CD4-positive, alpha-beta T cell (primary cell): ENCODE measurements at places on chromosomes 2 and 18. TPM values are rescaled to one million over a fixed set of nuclear protein-coding genes. Genes with fewer than 3 reads are reported as not detected.

The EVX2 gene
- total RNA-seq, result not detected

The PTCD3 gene
- 154 TPM for total RNA-seq

The SLC35G4 gene
- not detected for total RNA-seq

The BOK gene
- total RNA-seq, result not detected

The IL36A gene
- total RNA-seq, result not detected

The DTNA gene
- not detected for total RNA-seq

The OBSL1 gene
- 0.49 TPM for total RNA-seq

The DPP4 gene
- total RNA-seq, result 15.5 TPM

The C2orf72 gene
- not detected for total RNA-seq

The TRAPPC12 gene
- 49.8 TPM for total RNA-seq

The RNF138 gene
- 184 TPM for total RNA-seq

The PRKAG3 gene
- total RNA-seq, result not detected

The NR4A2 gene
- total RNA-seq, result 290 TPM

The BIN1 gene
- total RNA-seq, result 104 TPM

The DIPK1C gene
- not detected for total RNA-seq

The HOXD4 gene
- total RNA-seq, result not detected

The GPR55 gene
- 3.8 TPM for total RNA-seq

The KCNIP3 gene
- 0.52 TPM for total RNA-seq

The CPS1 gene
- 0.67 TPM for total RNA-seq

The DQX1 gene
- not detected for total RNA-seq

The CTAGE1 gene
- total RNA-seq, result not detected

The CFC1 gene
- total RNA-seq, result not detected

The CNRIP1 gene
- not detected for total RNA-seq

The PTPRN gene
- not detected for total RNA-seq

The PUM2 gene
- 95.4 TPM for total RNA-seq

The IL1RL1 gene
- not detected for total RNA-seq

The MSGN1 gene
- total RNA-seq, result not detected

The LCLAT1 gene
- 8.3 TPM for total RNA-seq

The CCDC102B gene
- 3.0 TPM for total RNA-seq

The TDRD15 gene
- not detected for total RNA-seq

The RSAD2 gene
- 4.6 TPM for total RNA-seq

The ITGAV gene
- total RNA-seq, result 2.9 TPM

The SLC5A7 gene
- total RNA-seq, result not detected

The RPRM gene
- not detected for total RNA-seq

The FIGLA gene
- not detected for total RNA-seq

The TUBB8B gene
- total RNA-seq, result not detected

The UGGT1 gene
- 23.5 TPM for total RNA-seq

The GREB1L gene
- not detected for total RNA-seq

The C2orf81 gene
- 3.4 TPM for total RNA-seq

The UGT1A4 gene
- not detected for total RNA-seq

The MTIF2 gene
- 15.6 TPM for total RNA-seq
